ENCODE measurements at places on chromosomes 2 and 18. TPM values are rescaled to one million over a fixed set of nuclear protein-coding genes. Genes with fewer than 3 reads are reported as not detected.

Gene AMER3
- 0.42 TPM for total RNA-seq

DNA sequence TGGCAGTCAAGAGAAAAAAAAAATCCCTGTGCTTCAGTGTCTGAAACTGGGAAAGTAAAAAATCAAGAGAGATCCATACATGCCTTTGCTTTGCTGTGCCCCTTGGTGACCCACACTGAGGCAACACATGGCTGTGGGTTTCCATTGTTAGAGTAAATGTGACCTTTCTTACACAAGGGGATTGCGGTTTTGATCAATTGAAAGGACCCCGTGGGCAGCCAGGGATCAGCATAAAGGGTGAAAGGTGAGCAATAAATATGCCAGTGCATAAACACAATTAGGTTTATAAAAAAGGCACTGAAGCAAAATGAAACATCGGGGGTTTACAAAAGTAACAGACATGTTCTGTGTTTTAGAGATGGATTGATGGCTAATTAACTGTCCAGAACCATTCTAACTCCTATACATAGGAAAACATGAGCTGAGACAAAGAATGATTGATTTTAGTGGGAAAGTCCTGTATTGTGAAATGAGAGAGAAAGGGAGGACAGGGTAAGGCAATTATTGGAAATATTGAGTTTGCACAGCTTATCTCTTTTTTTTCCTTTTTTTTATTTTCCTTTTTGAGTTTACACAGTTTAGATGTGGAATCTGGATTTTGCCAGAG is 40.7 kb upstream of the BBS5 start:
- no peak for DNase-seq

GRCh38 chr18:67072791-67073190 is 443.7 kb downstream of the DSEL start:
- DNase-seq = no peak

GRCh38 chr2:193584522-193584938 is 1389.8 kb upstream of the TMEFF2 start:
- no peak for DNase-seq

DNA sequence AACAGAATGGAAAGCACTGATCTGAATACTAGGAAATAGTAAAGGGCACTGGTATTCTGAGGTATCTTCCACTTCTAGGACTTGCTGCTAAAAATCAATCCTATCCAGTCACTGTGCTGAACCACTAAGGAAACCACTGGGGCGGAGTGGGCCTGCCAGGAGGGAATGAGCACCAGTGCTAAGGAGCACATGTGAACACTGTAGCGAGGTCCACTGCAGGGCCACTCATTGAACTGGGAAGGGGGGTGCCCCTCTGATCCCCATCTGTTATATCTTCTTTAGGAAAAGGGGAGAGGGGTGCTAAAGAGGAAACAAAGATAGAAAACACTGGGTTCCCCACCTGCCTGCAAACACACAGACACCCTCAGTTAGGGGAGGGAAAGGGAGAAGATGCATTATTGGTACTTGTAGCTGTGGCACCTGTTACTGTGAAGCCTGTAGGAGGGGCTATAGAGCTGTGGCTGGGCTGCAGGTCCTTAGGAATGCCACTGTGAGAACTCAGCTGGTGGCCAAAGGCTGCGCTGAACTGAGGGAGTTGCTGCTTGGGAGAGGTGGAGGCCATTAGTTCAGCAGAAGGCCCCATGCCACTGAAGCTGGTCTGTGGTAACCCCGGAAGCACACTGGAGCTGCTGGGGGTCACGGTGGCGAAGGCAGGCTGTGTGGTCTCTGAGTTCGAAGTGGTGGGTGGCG is 81.8 kb downstream of the INO80D start:
- no peak for DNase-seq

Gene OST4
- 278 TPM for total RNA-seq

- DNase-seq = no peak
Measured at GRCh38 chr2:30686000-30686399, 121.2 kb downstream of the CAPN13 start.

Gene SERPINB4
- not detected for total RNA-seq

DNA sequence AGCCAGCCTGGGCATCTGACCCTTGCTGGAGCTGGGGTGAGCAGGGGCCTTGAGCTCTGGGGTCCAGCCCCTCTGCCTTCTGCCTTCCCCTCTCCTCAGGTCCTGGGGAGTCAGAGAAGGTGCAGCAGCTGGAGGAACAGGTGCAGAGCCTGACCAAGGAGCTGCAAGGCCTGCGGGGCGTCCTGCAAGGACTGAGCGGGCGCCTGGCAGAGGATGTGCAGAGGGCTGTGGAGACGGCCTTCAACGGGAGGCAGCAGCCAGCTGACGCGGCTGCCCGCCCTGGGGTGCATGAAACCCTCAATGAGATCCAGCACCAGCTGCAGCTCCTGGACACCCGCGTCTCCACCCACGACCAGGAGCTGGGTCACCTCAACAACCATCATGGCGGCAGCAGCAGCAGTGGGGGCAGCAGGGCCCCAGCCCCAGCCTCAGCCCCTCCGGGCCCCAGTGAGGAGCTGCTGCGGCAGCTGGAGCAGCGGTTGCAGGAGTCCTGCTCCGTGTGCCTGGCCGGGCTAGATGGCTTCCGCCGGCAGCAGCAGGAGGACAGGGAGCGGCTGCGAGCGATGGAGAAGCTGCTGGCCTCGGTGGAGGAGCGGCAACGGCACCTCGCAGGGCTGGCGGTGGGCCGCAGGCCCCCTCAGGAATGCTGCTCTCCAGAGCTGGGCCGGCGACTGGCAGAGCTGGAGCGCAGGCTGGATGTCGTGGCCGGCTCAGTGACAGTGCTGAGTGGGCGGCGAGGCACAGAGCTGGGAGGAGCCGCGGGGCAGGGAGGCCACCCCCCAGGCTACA is 3.8 kb downstream of the EMILIN1 start:
- no peak for DNase-seq

Gene CD8B2
- total RNA-seq = 0.06 TPM

DNA sequence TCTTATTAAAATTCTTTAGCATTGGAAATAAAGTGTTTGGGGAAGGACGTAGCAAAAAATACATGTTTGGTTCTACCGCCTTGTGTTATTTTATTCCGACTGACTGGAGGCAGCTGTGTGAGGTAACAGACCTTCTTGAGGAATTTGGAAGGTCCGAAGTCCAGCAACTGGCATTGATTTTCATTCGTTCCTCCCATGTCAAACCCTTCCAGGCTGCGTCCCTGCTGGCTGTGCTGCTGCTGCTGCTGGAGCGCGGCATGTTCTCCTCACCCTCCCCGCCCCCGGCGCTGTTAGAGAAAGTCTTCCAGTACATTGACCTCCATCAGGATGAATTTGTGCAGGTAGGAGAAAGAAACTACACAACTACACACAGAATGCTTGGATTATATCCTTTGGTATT is 21.8 kb downstream of the CNDP1 start:
- no peak for DNase-seq

DNA sequence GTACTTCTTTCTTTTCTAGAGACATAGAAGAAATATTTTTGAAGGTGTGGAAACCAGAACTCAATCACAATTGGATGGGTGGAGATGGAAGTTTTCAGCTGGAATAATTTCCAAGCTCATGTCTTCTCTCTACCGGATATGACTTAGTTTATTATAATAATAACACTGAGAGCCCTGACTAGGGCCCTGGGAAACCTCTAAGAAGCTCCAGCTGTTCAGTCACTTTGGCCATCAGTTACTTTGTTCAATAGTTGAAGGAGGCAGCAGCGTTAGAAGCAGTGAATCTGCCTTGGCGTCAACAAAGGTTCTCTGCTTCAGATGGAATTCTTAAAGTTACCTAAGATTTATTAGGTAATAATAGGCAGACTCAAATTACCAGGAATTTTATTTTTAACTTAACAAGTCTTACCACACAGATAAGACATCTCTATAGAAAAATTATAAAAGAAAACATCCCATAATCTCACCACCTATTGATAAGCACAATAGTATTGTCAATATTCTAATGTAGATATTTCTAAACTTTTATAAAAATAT is 293.8 kb upstream of the CHAC2 start:
- DNase-seq = no peak

Gene LRP1B
- total RNA-seq = 0.09 TPM

GRCh38 chr2:227880460-227880859 is 9.0 kb downstream of the DAW1 start:
- no peak for DNase-seq

- DNase-seq = no peak
Measured at GRCh38 chr2:189836644-189837043, 52.4 kb downstream of the PMS1 start.

- DNase-seq = no peak
Measured at GRCh38 chr18:62409821-62410220, 84.7 kb downstream of the TNFRSF11A start.

DNA sequence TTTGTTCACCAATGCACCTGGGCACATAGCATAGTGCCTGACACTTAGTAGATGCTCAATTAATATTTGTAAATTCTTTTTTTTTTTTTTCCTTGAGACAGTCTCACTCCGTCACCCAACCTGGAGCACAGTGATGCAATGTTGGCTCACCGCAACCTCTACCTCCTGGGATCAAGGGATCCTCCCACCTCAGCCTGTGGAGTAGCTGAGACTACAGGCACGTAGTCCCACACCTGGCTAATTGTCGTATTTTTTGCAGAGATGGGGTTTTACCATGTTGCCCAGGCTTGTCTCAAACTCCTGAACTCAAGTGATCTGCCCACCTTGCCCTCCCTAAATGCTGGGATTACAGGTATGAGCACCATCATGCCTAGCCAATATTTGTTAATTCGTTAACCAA is 23.2 kb upstream of the LPIN2 start:
- no peak for DNase-seq

Data from left colon (tissue), 2 donors.